ENCODE measurements at places on chromosomes 5 and 9. TPM values are rescaled to one million over a fixed set of nuclear protein-coding genes. Genes with fewer than 3 reads are reported as not detected.
A peak's percentile ranks its signal among the peaks of the same experiment; 100 is the strongest.

SLC31A2 gene
- 31.7 TPM for polyA plus RNA-seq

DDX4 gene
- polyA plus RNA-seq: 0.03 TPM

CANX gene
- 252 TPM for polyA plus RNA-seq

ZNF354C gene
- 3.7 TPM for polyA plus RNA-seq

OLFML2A gene
- polyA plus RNA-seq: 4.0 TPM

PLGRKT gene
- polyA plus RNA-seq: 25.0 TPM

POLR3G gene
- polyA plus RNA-seq: 1.1 TPM

PDGFRB gene
- polyA plus RNA-seq: 14.6 TPM

FOXB2 gene
- not detected for polyA plus RNA-seq

PRDM9 gene
- not detected for polyA plus RNA-seq

GRCh38 chr5:89946916-89947315 is 462.6 kb downstream of the CETN3 start:
- no peaks in the 10 kb centered on the region for H3K27me3 ChIP-seq
- no peak overlapping the region for H3K4me3 ChIP-seq
- H3K36me3 ChIP-seq: no peaks in the 10 kb centered on the region
- peaks cover 7% of the 10 kb centered on the region for H3K4me1 ChIP-seq
- no peak overlapping the region for H3K27ac ChIP-seq
- DNase-seq: no peak

DNA sequence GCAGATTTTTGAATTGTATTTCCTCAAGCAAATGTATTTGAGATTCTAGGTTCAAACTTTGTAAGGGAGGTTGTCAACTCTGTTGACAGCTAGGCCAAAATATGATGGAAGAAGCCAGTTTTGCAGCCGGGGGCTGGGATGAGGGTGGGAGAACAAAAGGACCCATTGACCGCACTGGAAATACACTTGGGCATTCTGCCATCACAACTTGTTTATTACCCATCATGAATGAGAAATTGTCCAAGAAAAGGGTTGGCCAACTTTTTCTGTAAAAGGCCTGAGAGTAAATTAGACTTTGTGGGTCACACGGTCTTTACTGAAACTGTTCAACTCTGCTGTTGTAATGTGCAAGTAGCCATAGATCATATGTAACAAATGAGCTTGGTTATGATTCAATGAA is 221.3 kb upstream of the KLF9 start:
- H3K27me3 ChIP-seq: no peaks in the 10 kb centered on the region
- H3K27ac ChIP-seq: no peak overlapping the region
- no peak overlapping the region for H3K4me3 ChIP-seq
- DNase-seq: no peak
- H3K36me3 ChIP-seq: no peaks in the 10 kb centered on the region

- peak overlapping the region; percentile 85 for H3K27ac ChIP-seq
- DNase-seq: peak; percentile 87
- no peaks in the 10 kb centered on the region for H3K36me3 ChIP-seq
Measured at GRCh38 chr9:6703898-6704639, 53.7 kb upstream of the KDM4C start.

DNA sequence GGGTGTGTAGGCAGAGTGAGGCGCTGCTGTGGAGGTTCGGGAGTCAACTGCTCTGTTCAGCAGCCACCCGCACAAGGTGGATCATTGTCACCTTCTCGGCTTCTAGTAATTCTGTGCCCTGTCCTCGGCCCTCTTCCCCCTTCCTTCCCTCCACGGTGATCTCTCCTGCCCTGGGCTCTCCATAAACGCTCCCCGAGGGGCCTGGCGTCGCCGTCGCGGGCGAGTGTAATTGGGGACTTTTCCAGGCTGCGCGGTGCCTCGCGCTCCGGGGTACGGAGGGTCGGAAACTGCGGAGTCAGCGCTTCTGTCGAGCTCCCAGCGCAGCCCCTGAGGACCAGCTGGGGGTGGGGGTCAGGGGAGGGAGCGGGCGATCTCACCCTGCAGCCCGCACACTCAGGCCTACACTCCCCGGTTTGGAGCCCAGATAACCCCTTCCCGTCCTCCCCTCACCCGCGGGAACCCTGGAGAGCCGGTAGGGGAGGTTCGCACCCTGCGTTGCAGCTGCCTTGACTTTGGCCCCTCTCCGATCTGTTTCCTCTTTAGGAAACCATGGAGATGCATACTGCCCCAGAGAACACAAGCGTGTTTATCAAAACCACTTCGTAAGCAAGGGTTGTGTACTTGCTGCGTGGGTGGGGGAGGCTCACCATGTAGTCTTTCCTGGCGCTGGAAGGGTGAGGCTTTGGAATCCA is 188.3 kb upstream of the ZNF618 start:
- H3K27me3 ChIP-seq: peaks cover 4% of the 10 kb centered on the region
- H3K4me3 ChIP-seq: no peak overlapping the region
- no peak for DNase-seq
- H3K27ac ChIP-seq: no peak overlapping the region
- no peaks in the 10 kb centered on the region for H3K36me3 ChIP-seq

GRCh38 chr5:4531756-4532704 is 608.1 kb upstream of the ADAMTS16 start:
- no peaks in the 10 kb centered on the region for H3K4me1 ChIP-seq
- no peak overlapping the region for H3K4me3 ChIP-seq
- H3K36me3 ChIP-seq: no peaks in the 10 kb centered on the region
- no peak for DNase-seq
- H3K27ac ChIP-seq: no peak overlapping the region

DNA sequence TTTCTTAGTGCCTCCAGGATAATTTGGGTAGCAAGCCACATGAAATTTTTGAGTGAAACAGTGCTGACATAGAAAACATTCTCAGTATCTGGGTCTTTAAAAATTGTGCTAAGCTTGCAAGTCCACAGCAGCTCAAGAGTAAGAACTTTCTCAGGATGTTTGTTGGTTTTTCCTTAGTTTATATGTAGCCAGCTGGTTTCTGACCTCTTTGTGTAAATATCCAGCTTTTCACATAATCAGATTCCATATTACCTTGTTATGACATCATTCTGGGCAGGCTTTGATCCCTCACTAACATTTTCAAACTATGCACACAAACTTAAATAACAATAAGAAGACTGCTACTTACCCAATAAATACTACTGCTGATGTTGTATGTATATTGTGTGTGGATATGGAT is 82.9 kb upstream of the VCAN start:
- H3K4me3 ChIP-seq: no peak overlapping the region
- no peak for DNase-seq
- no peaks in the 10 kb centered on the region for H3K36me3 ChIP-seq

DNA sequence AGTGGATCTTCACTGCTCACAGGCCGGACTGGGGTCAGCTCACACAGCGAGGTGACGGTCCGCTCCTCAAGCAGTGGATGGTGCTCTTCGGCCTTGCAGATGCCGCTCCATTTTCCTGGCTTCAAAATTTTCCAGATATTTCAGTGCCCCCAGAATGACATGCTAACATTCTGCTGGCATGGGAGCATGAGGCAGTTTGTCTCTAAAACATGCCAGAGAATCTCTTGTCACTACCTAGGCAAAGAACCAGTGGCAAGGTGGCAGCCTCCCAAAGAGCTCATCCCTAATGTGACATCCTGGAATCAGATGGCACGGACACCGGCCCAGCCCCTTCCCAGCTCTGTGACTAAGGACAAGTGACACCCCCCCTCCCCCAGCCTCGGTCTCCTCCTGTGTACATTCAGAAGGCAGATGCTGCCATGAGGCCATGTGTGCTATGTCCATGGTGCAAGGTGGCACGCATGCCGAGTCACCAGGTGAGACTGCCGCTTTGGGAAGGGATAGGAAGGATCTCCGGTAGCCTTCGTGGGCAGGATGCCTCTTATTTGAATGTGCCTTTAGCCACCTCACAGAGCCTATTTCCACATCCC is 2.7 kb downstream of the S1PR3 start:
- no peaks in the 10 kb centered on the region for H3K36me3 ChIP-seq
- H3K27ac ChIP-seq: no peak overlapping the region

- H3K27me3 ChIP-seq: no peaks in the 10 kb centered on the region
- no peak for DNase-seq
- no peak overlapping the region for H3K4me3 ChIP-seq
- H3K4me1 ChIP-seq: no peaks in the 10 kb centered on the region
- H3K27ac ChIP-seq: no peak overlapping the region
Measured at GRCh38 chr9:137960496-137960895, 82.9 kb downstream of the CACNA1B start.

All from psoas muscle (tissue), 8 donors.